ENCODE measurements at places on chromosomes 12 and 14. TPM values are rescaled to one million over a fixed set of nuclear protein-coding genes. Genes with fewer than 3 reads are reported as not detected.

The ST8SIA1 gene
- 0.84 TPM for total RNA-seq

The IL23A gene
- total RNA-seq = 12.6 TPM

The RAPGEF3 gene
- total RNA-seq = 1.6 TPM

DNA sequence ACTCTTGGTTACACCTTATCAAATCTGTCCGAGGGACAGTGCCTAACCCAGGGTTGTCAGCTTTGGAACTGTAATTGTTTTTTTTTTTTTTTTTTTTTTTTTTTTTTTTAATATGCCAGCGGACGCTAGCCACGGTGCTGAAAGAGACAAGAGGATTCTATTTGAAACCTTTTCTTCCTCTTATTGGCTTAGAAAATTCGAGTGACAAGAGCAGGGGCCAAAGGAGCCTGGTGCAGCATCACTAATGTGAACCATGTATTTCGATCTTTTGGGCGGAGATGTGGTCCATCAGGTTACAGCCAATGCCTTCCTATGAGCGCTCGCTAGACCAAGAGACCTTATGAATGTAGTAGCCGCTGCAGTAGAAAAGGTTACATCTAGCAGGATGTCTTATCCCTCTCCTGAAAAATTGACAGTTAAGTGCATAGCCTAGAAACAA lies 922 bp downstream of the PTPRR start:
- DNase-seq = no peak
- no peak overlapping the region for H3K27ac ChIP-seq
- H3K36me3 ChIP-seq = no peaks in the 10 kb centered on the region
- H3K4me3 ChIP-seq = no peak overlapping the region

- no peaks in the 10 kb centered on the region for H3K27me3 ChIP-seq
- DNase-seq = no peak
- no peak overlapping the region for H3K27ac ChIP-seq
- H3K4me3 ChIP-seq = no peak overlapping the region
Observed at GRCh38 chr14:98244162-98244948, 1027.6 kb downstream of the BCL11B start.

Measured in activated naive CD4-positive, alpha-beta T cell treated with anti-CD3 and anti-CD28 coated beads for 36 hours (primary cell).